NCI-H774 (cell line): ENCODE measurements at places on chromosomes 1 and 21.

DNA sequence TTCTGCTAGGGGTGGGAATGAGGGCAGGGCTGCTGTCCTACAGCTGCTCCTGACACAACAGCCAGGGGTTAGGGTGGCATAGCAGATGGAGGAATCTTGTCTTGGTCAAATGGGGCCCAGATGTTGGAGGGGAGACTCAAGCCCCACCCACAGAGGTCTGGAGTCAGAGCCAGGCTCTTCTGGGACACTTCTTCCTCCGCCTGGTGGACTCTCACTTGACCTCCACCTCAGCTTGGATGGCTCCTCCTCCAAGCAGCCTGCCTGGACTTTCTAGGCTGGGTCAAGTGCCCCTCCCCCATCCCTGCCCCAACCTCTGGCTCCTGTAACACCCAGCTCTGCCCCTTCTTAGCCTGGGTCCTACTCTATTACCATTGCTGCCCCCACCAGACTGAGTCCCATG is 35.5 kb downstream of the EPHA2 start:
- no peak for DNase-seq

DNA sequence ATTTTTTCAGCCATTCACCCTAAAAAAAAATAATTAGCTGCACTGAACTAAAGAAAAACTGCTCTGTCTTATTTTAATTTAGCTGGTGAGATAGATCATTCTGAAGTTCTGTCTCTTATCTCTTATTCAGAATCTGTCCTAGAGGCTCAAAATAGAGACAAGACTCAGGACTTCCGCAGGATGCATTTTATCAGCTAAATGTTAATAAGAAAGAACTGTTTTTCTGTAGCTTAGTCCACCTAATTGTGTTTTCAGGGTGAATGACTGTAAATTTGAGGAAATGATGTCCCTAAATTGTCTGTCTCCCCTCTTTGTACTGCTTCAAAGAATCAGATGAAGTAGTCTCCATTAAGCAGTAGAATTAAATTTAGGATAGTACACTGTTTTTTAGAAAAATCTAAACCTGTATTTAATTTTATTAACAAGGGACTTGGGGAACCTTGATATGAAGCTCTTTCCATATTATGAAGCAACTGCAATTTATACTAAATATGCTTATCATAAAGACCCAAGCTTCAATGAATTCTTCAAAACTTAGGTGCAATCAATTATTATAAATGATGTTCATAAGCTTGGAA is 671.9 kb downstream of the RWDD3 start:
- DNase-seq: no peak

DNA sequence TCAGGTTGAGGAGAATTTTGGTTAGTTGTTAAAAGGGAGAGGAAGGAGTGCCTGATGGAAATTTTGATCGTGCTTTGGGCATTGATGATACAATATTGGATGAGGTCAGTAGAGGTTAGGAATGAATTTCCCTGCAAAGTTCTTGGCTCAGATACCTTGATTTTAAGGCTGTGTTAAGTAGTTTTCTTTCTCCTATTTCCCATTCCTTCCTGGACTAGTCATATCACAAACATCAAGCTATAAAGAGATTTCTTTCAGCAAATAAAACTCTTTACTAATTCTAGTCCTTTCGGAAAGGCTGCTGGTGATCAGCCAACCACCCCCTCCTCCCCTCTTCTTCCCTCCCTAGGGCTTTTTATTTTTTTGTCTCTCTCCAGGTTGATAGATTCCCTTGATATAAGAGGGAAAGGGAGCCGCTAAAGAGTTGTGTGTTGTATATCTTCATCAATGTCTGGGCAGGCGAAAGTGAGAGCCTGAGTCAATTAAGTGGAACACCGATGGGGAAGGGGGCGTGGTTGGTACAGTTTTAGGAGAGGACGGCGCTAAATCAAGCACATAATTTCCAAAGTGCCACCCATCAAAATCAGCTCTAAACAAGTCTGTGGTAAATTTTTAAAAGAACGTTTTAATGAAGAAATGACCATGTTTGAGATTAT is 100.1 kb upstream of the PLXNA2 start:
- no peak for DNase-seq

GRCh38 chr1:29122682-29123052 is 1.0 kb downstream of the TMEM200B start:
- no peak for DNase-seq

DNA sequence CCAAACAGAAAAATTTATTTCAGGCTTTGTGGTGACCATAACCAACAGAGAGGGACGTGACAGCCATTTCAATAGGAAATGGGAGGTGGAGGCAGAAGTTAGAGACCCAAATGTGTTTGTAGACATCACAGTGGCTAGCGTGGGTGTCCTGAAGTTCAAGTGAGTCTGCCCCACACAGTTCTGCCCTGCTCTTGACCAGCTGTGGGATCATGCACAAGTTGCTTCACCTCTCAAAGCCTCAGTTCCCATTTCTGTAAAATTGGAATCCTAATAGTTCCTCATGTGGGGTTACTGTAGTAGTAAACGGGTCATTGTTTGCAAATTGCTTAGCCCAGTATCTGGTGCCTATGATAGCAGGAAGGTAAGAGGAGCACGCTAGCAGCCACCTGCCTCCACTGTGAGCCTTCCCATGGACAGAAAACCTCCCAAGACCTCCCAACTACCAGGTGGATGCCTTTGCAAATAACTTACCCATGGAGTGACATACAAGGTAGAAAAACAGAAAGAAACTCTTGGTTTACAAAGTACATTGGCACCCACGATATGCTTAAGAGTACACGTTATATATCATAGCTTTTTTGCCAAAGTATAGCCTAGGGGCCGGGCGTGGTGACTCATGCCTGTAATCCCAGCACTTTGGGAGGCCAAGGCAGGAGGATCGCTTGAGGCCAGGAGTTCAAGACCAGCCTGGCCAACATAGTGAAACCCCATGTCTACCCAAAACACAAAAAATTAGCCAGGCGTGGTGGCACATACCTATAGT is 29.1 kb downstream of the FHAD1 start:
- no peak for DNase-seq

DNA sequence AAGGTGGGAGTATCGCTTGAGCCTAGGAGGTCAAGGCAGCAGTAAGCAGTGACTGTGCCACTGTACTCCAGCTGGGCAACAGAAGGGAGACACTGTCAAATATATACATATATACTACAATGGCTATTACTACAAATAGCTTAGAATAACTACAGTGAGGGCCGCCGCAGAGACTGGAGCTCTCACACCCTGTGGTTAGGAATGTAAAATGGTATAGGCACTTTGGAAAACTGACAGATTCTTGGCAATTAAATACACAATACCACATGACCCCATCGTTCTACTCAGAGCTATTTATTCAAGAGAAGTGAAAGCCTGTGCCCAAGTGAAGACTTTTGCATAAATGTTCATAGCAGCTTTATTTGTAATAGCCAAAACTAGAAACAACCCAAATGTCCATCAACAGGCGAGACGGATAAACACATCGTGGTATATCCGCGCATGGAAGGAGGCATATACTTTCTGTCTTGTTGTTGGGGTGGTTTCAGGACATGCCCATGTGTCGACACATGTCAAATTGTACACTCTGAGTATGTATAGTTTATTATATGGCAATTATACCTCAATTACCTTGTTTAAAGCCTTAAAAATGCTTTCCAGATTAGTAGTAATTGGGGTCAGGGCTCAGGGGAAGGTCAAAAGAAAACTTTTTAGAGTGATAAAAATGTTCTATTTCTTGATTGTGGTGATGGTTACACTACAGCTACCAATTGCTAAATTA is 123.4 kb downstream of the RIPK4 start:
- no peak for DNase-seq

GRCh38 chr1:79133774-79134364 is 127.3 kb upstream of the ADGRL4 start:
- DNase-seq: no peak

- no peak for DNase-seq
Observed at GRCh38 chr1:212021563-212021962, 13.8 kb downstream of the INTS7 start.

- peak; percentile 86 for DNase-seq
Observed at GRCh38 chr1:41341772-41342562, 19.3 kb upstream of the FOXO6 start.

DNA sequence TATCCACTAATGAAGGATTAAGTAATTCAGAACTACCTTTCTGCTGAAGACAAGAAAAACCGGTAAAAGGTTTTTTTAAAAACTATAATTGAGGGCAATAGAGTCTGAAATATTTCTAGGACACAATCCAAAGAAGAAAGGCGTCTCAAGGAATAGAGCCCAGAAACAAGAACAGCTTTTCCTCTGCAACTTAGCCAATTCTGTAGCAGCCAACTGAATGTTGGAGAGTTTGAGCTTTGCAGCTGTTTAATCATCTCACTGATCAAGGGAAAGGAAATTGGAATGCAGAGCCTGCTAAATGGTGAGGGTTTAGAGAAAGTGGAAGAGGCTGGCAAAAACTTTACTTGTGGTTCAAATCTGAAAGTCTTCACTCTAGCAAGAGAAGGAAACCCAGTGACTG is 818.9 kb downstream of the KCNT2 start:
- no peak for DNase-seq

- DNase-seq: no peak
Observed at GRCh38 chr1:100360790-100361510, 8.6 kb downstream of the CDC14A start.

- no peak for DNase-seq
Observed at GRCh38 chr1:187840557-187840956, 1011.8 kb downstream of the PLA2G4A start.

DNA sequence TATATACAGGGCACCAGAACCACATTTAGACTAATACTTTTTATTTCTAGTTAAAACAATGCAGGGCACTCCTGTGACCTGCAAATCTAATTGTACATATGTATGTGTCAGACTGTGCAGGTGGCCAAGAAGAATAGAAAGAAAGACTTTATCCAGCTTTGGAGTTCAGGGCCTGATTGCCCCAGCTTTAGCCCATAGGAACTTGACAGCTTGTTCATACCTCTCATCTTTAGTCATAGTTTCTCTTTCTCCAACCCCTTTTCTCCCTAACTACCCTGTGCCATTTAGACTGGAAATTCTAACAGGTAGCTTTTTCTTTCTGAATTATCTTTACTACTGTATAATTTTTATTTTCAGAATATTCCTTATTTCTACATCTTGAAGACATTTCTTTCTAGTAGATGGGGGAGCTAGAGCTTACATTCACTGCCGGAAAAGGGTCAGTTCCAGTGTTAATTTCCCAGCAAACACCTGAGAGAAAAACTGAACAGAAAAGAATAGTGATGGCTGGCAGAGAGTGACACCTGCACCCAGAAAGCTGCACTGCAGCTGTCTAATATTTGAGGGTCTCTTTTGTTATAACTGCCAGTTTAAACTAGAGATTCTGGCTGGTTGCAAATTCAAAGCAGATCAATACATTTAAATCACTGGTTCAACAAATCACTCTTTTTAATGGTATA is 8.4 kb downstream of the YBX1 start:
- DNase-seq: no peak

DNA sequence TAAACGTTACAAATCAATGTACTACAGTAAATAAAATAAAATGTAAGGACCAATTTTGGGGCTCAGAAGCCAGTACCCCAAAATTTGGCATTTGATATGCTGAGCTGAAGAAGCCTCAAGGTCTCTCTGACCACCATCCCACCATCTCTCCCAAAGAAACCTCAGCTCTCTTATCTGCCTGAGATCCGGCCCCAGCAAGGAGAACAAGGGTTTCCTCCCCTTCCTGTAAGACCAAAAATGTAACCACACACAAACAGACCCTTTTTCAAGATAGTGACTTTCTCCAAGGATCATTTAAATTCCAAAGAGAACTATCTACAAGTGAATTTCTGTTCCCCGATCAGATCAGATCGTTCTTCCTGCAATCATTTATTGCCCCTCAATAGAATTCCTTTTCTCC is 68.1 kb upstream of the SLC45A1 start:
- DNase-seq: no peak

- DNase-seq: no peak
Observed at GRCh38 chr1:64065571-64065970, 137.9 kb upstream of the UBE2U start.

DNA sequence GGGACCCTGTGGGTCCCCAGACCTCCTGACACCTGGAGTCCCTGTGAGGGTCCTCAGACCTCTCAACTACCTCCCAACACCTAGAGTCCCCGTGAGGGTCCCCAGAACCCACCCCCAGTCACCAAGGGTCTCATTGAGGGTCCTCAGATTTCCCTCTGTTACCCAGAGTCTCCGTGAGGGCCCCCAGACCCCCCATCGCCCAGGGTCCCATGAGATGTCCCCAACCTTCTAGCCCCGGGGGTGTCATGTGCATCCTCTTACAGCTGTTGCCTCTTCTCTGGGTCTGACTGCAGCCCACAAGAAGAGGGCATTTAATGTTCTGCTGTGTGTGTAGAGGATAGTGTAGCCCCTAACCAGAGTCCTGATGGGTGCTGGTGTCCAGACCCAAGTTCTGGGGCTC is 2.0 kb upstream of the GJC2 start:
- no peak for DNase-seq

DNA sequence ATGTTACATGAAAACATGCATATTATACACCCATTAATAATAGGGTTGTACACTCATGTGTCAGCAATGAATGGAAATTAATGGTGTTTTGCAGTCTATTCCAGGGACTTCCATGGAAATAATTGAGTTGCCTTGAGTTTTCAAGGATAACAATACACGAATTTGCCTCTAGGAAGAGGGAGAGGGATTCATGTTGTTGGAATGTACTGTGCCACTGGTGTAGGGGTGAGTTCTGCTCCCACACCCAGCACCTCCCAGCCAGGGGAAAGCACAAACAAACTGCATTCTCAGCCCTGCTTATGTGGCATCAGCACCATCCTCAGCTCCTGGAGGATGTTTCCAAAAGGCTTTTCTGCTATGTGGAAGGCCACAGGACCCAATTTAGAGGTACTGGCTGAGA is 57.8 kb downstream of the BCAR3 start:
- no peak for DNase-seq

DNA sequence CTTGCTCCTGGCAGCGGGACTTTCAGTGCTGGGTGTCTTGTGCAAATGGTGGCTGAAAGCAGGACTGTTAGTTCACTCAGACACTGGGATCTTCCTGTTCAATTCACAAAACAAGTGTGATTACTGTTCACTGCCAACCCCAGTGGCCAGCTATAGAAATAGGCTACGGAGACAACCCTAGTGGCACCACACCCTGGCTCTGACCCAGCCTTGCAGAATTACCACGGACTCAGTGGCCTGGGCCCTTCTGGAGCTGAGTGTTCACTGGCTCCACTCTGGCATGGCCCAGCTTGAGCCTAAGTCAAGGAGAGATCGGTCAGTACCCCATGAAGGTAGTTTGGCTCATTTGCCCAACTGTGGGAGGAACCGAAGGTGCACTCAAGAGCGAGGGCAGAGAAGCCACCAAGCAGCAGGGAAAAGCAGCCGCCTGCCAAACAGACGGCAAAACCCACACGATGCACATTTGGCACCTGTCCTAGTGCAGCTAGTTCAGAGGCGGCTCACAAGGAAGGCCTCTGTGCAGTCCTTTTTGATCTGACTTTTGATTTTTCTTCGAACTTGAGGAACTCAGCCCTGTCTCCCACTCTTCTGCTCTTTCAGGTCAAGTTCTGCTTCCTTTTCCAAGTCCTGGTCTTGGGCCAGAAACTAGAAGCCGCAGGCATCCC is 5.9 kb downstream of the KIAA2013 start:
- no peak for DNase-seq
